Astrocyte (in vitro differentiated cells and primary cell): ENCODE measurements at places on chromosomes 1 and 21.
A peak's percentile ranks its signal among the peaks of the same experiment; 100 is the strongest.

DNA sequence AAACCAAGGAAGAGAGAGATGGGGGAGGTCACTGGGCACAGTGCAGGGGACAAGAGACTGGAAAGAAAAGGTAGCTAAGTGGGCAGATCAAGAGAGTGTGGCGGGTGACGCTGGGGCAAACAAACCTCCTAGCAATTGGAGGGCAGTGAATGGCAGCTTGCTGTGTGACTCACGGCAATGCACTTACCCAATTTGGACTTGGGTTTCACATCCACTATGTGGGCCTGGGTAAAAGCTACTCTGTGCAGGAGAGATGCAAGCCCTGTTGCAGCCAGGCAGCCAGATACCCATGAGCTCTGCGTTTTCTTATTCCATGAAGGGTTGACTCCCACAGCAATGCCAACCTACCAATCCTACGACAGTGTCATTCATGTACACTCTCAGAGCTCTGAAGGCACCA is 9.5 kb downstream of the PLXNA2 start:
- DNase-seq, result no peak

- DNase-seq, result no peak
Measured at GRCh38 chr1:32864375-32865019, 6.2 kb downstream of the FNDC5 start.

DNA sequence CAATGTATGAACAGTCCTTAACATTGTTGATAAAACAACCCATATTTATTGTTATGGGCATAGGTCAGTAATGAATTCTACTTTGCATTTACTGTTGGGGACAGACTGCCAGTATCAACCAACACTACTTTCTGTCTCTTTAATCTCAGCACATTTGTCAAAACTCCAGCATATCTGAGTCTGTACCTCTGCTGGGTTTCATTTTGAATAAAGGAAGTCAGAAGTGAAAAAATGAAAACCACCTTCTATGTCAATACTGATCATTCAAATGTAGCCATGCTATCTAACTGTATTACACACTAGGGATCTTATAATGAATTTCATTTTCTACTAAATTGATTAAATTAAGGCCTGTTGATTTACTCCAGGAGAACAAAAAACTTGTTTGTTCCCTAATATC is 24.2 kb upstream of the CXADR start:
- DNase-seq, result no peak

DNA sequence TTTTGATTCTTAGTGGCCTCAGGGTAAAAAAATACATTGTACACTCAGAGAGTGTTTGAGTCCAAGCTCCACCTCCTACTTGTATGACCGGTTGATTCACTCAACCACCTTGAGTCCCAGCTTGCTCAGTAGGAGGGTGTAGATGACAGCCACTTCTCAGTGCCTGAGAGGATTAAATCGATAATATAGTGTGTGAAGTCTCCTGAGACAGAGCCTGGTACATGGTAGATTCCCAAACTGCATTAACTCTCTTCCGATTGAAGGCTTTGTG is 38.4 kb downstream of the NCMAP start:
- no peak for DNase-seq

DNA sequence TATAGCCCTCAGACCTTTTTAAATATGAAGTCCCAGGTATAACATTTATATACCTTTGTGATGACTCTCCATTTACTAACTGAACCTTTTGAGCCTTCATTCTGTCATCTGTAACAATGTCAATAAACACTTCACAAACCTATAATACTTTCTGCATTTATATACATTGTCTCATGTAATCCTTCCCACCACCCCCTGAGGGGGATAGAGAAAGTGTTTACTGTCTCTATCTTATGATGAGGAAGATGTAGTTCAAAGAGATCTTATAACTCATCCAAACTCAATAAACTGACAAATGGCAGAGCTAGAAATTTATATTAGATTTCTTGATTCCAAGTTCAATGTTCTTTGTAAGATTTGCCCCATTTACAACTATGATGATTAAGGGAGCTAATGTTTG is 48.3 kb upstream of the CR2 start:
- DNase-seq, result no peak

GRCh38 chr1:203091199-203091477 is 5.3 kb upstream of the MYOG start:
- no peak for DNase-seq

- no peak for DNase-seq
Measured at GRCh38 chr21:44550807-44551206, 498 bp downstream of the KRTAP10-2 start.

- DNase-seq, result no peak
Measured at GRCh38 chr1:1091344-1092148, 17.4 kb upstream of the RNF223 start.

DNA sequence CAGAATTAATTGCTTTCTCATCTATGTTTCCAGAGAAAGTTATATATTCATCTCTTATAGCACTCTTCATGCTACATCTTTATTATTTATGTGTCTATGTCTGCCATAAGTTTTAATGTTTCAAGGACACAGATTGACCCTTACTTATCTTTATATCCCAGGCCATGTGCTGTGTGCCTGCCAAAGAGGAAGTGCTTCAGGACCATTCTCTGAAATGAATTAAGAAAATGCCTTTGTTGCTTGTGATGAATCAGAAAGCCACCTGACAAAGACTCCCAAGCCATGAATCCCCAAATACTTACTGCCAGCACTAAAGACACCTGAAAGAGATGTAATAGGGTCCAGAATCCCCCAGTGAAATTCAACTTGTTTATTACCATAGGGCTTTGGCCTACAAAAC is 342.1 kb upstream of the C1orf87 start:
- DNase-seq, result no peak

- DNase-seq, result no peak
Measured at GRCh38 chr1:193348769-193349535, 162.5 kb upstream of the B3GALT2 start.

DNA sequence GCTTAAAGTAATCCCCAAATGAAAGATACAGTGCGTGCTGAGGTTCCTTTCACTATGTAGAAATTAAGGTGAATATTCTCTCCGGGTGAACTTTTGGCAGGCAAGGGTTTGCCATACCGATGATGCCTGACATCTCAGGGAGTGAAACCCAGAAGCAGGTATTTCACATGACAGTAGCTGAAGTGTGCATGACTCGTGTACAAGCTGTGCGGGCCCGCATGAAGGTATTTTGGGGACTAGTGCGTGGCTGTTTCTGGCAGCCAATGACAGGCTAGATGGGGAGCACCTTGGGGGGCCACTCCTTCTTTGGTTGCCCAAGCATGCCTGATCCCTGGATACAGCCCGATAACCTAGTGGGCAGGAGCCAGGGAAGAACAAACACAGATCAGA is 569.0 kb downstream of the SMYD3 start:
- no peak for DNase-seq

- peak; percentile 60 for DNase-seq
Measured at GRCh38 chr1:217881131-217881543, 250.0 kb downstream of the SPATA17 start.

DNA sequence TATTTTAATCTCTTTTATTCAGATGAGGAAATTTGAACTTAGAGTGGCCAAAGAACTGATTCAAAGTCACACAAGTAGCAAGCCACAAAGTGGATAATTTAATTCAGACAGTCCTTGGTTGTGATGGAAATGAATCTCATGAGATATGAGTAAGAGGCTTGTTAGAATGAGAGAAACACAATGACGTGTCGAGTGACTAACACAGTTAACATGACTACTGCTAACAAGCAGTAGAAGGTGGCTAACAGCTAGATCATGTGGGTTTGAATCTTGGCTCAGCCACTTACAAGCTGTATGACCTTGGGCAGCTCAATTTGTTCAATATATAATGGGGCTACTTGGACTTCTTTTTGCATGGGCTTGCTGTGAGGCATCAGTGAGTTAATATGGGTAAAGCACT is 104.5 kb upstream of the LMO4 start:
- peak; percentile 100 for DNase-seq

DNA sequence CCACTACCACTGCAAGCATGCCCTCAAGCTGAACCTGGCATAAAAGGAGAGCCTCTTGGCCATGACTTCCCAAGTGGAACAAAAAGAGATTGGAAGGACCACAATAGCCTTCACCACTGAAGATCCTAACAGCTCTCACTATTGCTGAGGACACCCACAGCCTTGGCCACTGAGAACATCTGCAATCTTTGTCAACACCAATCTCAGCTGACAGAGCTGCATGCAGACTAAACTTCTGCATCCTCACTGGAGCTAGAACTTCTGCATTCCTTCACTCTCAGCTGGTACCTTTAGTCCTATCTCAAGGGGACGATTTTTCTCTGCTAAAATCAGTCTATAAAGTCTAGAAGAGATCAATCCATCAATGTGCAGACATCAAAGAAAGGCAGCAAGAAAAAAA is 8.3 kb upstream of the FCRL2 start:
- no peak for DNase-seq

GRCh38 chr1:225877580-225877979 is 4.6 kb downstream of the TMEM63A start:
- no peak for DNase-seq

DNA sequence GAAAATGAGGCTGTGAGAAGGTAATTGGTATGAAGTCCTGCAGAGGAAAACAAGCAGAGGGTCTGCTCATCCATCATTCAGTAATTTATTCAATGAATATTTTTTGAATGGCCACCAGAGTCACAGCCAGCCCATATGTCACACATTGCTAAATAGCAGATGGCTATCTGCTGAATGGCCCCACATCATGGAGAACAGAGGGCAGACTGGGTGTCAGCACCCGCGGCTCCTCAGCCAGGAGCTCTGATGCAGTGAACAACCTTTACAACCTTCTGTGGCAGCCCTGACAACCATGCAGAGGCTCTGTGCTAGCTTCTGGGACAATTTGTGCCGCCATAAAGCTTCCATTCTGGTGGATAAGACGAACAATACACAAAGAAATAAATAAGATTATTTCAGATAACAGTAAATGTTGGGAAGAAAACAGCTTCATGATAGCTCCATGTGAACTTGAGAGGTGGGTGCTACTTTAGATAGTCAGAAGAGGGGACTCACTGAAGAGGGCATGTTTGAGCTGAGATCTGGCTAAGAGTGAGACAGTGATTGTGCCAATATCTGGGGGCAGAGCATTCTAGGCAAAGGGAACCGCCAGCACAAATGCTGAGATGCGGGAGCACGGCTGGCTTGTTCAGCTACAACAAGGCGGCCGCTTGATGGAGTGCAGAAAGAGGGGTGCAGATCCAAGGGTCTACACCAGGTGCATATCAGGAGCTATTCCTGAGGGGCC is 2.8 kb upstream of the C1orf210 start:
- no peak for DNase-seq

GRCh38 chr1:36737767-36738166 is 255.1 kb upstream of the CSF3R start:
- no peak for DNase-seq

- DNase-seq, result no peak
Measured at GRCh38 chr1:31318146-31318545, 21.3 kb downstream of the ZCCHC17 start.

- no peak for DNase-seq
Measured at GRCh38 chr1:167312871-167313270, 92.2 kb downstream of the POU2F1 start.

DNA sequence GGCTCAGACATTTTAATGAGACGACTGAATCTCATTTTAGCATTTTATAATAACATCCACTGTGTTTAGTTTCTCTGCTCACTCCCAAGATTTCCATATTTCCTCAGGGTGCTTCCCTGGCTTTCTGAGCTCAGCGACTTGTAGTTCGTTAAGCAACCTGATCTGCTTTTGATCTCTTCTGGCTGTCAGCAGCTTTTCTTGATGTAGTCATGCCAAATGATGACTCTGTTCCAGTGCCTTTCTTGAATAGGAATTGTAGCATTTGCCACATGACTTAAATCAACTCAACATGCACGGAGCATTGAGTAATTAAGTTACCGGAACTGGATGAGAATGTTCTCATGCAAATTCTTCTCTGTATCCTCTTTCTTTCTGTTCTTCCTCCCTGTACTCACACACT is 246.1 kb downstream of the FMN2 start:
- DNase-seq, result peak; percentile 95

DNA sequence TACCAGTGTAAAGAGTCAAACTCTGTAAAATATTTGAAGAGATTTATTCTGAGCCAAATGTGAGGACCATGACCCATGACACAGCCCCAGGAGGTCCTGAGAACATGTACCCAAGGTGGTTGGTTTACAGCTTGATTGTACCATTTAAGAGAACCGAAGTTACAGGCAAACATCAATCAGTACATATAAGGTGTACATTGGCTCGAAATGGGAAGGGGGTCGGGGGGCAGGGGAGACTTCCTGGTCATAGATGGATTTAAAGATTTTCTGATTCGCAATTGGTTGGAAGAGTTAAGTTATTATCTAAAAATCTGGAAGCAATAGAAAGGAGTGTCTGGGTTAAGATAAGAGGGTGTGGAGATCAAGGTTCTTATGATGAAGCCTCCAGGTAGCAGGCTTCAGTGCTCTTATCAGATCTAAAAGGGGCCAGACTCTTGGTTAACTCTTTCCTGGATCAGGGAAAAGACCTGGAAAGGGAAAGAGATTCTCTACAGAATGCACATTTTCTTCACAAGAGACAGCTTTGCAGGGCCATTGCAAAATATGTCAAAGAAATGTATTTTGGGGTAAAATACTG is 47.5 kb upstream of the NTPCR start:
- no peak for DNase-seq

DNA sequence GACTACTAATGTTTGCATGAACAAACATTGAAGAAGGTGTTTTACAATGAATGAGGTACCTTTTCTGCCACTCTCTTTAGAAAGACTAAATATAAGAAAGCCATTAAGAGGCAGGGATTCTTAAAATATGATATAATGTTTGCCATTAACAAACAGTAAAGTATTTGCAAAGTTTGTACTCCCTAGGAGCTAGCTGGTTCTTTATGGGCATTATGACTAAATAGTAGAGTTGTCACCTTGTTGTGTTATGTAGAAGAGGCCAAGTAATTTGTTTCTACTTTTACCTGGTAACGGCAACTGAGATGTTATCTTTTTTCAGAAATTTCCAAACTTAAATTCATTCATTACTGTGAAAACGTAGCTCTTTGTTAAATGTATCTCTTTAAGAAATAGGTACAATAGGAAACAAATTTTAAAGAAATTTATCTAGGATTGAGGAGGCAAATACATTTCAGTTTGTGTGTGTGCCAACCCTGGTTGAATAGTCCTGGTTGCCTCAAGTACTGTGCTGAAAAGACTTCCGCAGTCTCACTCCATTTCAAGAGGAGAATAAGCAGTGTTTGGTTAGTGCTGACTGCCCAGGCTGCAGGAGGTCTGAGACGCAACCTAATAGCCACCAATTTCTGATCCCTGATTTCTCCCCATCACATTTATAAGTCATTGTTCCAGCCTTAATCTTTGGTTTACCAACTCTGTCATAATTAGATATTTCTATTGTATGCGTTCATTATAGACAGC is 52.1 kb downstream of the WDR3 start:
- no peak for DNase-seq

DNA sequence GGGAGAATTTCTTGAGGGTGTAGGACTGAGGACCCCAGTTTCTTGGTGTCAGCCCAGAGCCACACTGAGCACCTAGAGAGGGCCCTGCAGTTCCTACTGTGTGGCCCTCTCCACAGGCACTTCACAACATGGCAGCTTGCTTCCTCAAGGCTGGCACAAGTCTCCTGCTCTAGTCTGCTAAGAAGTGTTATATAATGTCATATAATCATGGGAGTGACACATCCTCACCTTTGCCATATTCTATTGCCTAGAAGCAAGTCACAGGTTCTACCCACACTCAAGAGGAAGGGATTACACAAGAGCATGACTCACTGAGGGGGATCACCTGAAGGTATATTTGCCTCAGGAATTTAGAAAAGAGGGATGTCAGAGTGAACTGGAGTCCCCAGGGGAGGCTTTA is 5.5 kb upstream of the SNX27 start:
- DNase-seq, result no peak

- DNase-seq, result peak; percentile 39
Measured at GRCh38 chr1:48776393-48777218, at the start of gene BEND5. Gene BEND5, minus strand, starts transcription at chr1:48776891. Its CDS starts 60 bp downstream, at chr1:48776831.

- peak; percentile 32 for DNase-seq
Measured at GRCh38 chr21:44779417-44780136, 22.0 kb downstream of the UBE2G2 start.
